Cardiac ventricle fibroblast (primary cell): ENCODE measurements at places on chromosomes 5 and 9. TPM values are rescaled to one million over a fixed set of nuclear protein-coding genes. Genes with fewer than 3 reads are reported as not detected.

TMEM171 gene
- total RNA-seq = 0.19 and 0.20 TPM in 2 replicates

ISL1 gene
- total RNA-seq = not detected in 2 replicates

PNPLA7 gene
- total RNA-seq = 1.9 and 3.3 TPM in 2 replicates

CD72 gene
- 2.1 and 3.3 TPM in 2 replicates for total RNA-seq

NMUR2 gene
- total RNA-seq = not detected in 2 replicates

TERT gene
- not detected in 2 replicates for total RNA-seq

TMEM252 gene
- total RNA-seq = not detected in 2 replicates

PCDHGA10 gene
- 8.7 and 11.3 TPM in 2 replicates for total RNA-seq

THBS4 gene
- 0.87 TPM in 1 of 2 replicates, not detected in the other for total RNA-seq

C5orf24 gene
- 35.0 and 39.4 TPM in 2 replicates for total RNA-seq
